ENCODE measurements at places on chromosomes 7 and 10. TPM values are rescaled to one million over a fixed set of nuclear protein-coding genes. Genes with fewer than 3 reads are reported as not detected.
A peak's percentile ranks its signal among the peaks of the same experiment; 100 is the strongest.

DNA sequence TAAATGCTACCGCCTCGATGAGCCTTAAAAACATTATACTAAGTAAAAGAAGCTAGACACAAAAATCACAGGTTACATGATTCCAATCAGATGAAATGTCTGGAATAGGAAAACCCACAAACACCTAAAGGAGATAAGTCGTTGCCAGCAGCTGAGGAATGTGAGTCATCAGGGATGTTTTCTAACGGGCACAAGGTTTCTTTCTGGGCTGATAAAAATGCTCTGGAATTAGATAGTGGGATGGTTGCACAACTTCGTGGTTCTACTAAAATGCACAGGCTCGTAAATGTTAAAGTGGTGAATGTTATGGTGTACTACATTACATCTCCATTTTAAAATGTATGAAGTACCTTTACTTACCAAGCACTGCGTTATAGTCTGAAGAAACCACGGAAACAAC, 9.7 kb downstream of the ABLIM1 start:
- ATAC-seq: peak; percentile 26

The CNTNAP2 gene
- 1.2 TPM for total RNA-seq

The GLI3 gene
- 15.0 TPM for total RNA-seq

The PNLIPRP1 gene
- total RNA-seq: not detected

The MCMBP gene
- total RNA-seq: 36.8 TPM

- ATAC-seq: peak; percentile 32
Observed at GRCh38 chr7:106484562-106484961, 176.4 kb downstream of the CCDC71L start.

GRCh38 chr7:73766556-73767229, 3.4 kb downstream of the CLDN3 start:
- no peak for ATAC-seq

- peak; percentile 82 for ATAC-seq
Observed at GRCh38 chr10:119139464-119140067, 25.9 kb downstream of the SFXN4 start.

The ANKRD22 gene
- total RNA-seq: 32.9 TPM

The CALHM3 gene
- total RNA-seq: not detected

The FAM25A gene
- 29.4 TPM for total RNA-seq

DNA sequence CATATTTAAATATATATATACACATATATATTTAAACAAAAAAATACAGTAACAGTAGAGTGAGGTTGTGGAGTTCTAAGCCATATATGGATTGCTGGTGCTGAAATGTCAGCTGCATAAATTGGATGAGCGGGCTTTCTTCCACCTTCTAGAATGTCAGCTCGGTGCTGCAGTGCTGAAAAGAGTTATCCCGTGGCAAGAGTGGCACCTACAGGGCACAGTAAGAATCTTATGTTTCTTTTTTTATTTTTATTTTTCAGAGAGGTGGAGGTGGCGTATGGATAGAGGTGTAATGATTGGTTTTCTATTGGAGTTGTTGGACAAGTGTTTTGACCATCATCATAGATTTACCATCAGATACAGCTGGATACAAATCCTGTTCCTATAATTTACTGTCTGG, 86.2 kb upstream of the DYNC1I1 start:
- peak; percentile 78 for ATAC-seq

Data from esophagus mucosa (tissue), 1 donor.